ENCODE measurements at places on chromosomes 6 and 20.

DNA sequence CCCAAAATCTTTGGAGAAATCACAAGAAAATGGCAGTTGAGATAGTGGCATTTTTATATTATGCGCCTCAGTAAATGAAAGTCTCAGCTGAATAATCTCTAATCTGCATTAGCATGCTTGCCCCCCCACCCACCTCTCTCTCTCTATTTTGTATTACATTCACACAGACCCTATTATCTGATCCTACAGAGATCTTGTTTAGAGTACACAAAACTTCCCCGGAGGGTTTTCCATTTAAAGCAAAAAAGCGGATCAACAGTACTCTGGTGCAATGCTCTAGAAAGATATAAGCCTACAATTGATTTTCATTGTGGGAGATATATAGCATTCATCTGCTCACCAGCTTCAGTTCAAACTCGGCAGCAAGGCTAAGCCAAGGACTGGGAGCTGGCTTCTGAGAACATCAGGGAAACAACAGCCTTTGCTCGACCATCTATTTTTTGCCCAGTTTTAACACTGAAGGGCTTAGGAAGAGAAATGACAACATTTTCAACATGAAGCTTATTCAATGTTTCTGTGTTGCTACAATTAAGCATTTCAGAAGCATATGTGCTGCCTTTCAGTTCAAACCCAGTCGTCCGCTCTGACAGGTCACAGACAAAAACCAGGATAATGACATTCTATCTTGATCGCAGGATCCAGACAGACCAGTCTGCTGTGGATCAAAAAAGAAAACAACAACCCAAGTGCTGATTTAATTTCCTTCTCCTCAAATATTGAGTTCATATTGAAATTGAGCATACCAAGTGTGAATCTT is 137.6 kb upstream of the ATXN1 start:
- no peak for DNase-seq

DNA sequence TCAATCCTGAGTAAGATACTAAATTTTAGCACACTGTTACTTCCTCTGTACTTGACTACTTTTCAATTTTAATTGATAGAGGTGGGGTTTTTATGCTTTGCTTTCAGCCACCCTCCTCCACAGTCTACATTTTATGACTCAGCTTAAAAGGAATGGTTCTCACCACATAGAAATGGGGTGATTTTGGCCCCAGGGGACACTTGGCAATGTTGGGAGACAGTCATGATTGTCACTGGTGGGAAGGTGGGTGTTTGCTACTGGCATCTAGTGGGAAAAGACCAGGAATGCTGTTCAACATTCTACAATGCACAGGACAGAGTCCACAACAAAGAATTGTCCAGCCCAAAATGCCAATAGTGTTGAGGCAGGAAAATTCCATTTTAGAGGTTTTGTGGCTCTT is 71.3 kb downstream of the PCSK2 start:
- no peak for DNase-seq

GRCh38 chr20:44129911-44130718 is 56.9 kb downstream of the JPH2 start:
- DNase-seq, result no peak

GRCh38 chr6:134446896-134447295 is 129.0 kb upstream of the SGK1 start:
- DNase-seq, result no peak

DNA sequence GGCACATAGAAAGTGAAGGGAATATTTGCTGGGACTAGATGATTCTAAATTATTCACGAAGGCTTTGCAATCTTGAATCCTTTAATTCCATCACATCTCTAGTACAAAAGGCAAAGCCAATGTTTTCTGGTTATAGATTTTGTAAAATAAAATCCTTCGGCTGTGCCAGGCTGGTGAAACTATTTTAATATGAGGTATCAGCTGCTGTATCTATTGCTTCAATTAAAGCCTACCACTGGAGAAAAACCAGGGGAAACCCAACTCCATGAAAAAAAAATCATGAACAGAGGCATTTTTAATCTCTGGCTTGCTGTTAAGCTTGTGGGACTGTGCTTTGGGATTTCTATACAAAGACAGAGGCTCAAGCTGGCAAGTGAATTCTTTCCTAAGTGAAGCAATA is 271.8 kb downstream of the QKI start:
- DNase-seq, result no peak

GRCh38 chr20:12660918-12661317 is 347.9 kb upstream of the SPTLC3 start:
- no peak for DNase-seq

DNA sequence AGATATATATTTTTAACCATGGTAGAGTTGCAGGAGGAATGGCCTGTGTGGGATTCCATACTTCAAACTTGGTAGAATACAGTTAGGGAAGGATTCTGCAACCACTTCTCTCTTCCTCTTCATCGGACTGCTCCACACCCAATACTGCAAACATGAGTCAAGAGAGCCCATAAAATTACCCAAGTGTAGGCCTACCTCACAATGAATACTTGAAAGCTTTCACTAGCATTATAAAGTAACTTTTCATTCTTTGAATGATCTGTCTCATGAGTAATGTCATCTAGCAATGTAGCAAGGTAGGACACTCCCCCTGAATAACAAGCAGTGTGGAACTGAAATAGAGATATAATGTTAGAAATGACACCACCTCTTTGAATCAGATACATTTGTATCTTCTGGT is 79.4 kb downstream of the FOXC1 start:
- no peak for DNase-seq

DNA sequence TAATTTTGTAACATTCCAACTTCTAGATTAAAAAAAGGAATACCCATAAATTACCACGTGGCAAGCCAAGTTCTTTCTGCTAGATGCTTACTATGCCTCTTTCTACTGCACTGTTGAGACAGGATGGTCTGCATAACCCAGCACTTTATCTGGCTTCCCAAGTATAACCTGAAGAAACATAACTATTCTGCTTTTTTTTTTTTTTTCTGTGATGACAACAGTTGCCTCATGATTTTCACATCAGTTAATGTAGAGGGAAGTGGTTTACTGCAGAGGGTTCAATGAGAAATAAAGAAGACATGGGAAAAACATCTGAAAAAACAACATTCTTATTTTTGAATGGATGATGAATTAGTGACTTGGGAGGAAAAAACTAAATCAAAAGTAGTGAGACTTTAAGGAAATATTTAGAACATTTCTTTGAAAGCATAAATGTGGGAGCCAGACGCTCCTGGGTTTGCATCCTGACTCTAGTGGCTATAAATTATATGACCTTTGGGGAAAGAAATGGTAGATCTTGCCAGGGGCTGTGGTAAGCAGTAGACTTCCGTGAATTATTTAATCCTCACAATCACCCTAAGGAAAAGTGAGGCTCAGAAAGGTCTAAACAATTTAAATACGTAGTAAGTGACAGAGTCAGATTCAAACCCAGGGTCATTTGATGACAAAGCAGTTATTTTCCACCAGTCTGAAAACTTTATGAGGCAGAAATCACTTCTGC is 230.7 kb downstream of the PHACTR1 start:
- no peak for DNase-seq

DNA sequence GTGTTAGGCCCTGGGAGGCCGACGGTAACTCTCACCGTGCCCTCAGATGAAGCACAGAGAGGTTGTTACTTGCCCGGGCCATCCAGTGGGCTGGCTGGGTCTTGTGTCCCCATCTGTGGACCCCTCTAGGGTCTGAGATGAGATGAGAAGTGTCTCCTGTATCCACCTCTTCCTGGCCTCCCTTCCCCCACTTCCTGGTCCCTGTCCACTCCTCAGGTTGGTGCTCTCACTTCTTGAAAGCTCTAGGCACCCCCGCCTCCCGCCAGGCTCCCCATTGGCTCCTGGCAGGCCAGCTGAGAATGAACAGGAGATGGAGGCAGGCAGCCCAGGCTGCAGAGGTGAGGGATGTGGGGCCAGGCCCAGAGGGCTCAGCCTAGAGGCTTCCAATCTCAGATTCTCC is 1.5 kb downstream of the MMP24OS start:
- no peak for DNase-seq

GRCh38 chr6:33733709-33734007 is 13.0 kb downstream of the IP6K3 start:
- DNase-seq, result no peak

DNA sequence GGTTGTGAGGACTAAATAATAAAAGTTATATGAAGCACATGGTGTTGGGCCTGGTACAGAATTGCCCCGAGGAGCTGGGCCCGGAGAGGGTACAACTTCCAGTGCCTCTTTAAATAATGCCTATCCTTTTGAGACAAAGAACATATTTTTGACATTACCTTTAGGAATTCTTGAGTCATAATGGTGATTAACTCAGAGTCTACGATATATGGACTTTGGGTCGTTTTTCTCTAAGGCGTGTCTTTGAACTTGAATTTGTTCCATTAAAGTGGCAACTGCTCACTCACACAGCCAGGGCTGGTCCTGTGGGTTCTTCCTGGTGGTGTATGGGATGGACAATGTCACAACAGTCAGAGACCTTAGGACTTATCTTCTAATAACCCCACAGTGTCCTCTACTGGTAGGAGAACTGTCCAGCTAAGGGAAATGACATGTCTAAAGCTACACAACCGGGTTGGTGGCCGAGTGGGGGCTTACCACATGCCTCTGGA is 106.5 kb downstream of the CDC5L start:
- DNase-seq, result no peak

- no peak for DNase-seq
Observed at GRCh38 chr20:61314326-61315010, 62.4 kb downstream of the CDH4 start.

DNA sequence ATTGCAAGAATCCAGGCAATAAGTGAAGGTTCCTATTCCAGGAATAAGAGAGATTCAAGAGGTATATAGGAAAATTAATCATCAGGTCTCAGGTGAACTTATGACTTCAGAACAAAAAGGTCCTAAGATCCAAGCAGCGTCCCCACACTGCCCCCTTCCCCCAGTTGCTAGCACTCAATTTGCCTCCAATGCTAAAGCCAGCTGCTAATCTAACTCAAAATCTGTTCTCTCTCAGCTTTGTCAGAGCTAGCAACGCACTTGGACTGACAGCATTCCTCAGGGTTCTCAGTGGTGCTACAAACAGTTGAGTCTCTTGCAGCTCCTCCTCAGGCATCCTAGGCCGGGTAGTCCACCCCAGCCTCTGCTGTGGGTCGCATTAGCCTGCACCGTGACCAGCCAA is 148.3 kb downstream of the RFX6 start:
- DNase-seq, result no peak

- no peak for DNase-seq
Observed at GRCh38 chr20:46928580-46929132, 34.0 kb downstream of the EYA2 start.

- no peak for DNase-seq
Observed at GRCh38 chr6:135631821-135632220, 134.3 kb upstream of the AHI1 start.

GRCh38 chr6:134593887-134594286 is 276.0 kb upstream of the SGK1 start:
- no peak for DNase-seq

DNA sequence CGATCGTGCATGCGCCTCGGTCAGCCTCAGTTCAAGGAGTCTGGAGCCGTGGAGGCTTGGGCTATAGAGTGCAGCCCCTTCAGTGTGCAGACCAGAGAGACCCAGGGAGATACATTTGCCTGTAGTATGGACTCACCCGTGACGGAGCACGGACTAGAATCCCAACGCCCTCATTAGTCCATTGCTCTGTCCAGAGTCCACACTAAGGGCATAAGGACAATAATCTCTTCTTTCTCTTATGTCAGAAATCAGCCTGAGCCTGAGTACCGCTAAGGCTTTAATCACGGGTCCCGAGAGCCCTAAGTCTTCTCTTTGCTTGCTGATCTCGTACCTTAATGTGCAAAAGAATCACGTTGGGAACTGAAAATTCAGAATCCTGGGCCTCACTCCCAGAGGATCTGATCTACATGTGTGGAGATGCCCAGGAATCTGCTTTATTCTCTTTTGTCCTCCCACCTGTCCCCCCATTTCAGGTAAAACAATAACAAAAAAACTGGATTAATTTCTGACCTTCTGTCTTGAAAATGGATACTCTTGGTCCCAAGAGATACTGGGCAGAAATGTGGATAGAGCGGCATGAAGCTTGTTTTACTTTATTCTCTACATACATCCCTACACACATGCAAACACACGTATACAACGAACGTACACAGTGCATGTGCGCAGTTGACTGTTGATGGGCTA is 671 bp downstream of the BPHL start:
- no peak for DNase-seq

- no peak for DNase-seq
Observed at GRCh38 chr20:60587986-60588385, 629.8 kb downstream of the CDH26 start.

DNA sequence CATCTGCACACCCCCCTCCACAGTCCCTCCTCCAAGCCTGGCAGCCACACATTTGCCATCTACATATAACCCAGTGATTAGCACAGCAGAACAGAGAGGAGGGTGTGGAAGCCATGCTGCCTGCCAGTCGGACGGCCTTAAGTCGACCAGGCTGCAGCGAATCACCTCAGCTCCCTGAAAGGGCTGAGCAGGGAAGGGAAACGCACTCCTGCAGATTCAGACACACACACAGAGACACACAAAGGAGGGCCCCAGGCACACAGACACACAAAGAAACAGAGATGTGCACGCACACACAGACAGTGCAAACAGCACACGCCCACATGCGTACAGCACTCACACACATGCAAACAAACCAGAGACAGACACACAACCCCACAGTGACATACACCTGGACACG is 11.2 kb upstream of the SIRPA start:
- DNase-seq, result no peak

DNA sequence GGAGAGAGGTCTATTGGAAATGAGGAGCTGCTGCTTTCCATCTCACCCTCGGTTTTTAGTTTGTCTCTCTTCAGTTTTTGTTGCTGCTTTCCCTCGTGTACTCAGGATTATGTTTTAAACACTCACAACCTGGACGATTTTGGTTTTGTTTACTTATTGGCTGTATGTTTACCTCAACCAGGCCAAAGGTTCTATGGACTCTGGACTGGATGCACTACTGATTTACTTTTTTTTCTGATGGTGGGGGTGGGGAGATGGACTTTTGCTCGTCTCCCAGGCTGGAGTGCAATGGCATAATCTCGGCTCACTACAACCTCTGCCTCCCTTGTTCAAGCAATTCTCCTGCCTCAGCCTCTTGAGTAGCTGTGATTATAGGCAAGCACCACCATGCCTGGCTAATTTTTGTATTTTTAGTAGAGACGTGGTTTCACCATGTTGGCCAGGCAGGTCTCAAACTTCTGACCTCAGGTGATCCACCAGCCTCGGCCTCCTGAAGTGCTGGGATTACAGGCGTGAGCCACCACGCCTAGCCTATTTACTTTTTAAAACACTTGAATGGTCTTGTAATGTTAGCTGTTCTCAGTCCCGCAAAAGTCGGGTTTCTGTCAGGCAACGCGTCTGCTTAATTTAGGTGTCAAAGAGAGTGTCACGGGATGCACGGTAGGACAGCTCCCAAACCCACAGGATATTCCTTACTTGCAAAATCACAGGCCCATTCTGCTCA is 148.2 kb upstream of the RIPOR2 start:
- DNase-seq, result no peak
